ENCODE measurements at places on chromosomes 12 and 14. TPM values are rescaled to one million over a fixed set of nuclear protein-coding genes. Genes with fewer than 3 reads are reported as not detected.

The NANOG gene
- total RNA-seq: 0.09 TPM

The MYH6 gene
- total RNA-seq: not detected

The SERPINA12 gene
- total RNA-seq: not detected

The PRH2 gene
- total RNA-seq: not detected

The AQP2 gene
- total RNA-seq: not detected

All from left colon (tissue), 2 donors.